HS-27A (cell line): ENCODE measurements at places on chromosomes 2 and 18.

DNA sequence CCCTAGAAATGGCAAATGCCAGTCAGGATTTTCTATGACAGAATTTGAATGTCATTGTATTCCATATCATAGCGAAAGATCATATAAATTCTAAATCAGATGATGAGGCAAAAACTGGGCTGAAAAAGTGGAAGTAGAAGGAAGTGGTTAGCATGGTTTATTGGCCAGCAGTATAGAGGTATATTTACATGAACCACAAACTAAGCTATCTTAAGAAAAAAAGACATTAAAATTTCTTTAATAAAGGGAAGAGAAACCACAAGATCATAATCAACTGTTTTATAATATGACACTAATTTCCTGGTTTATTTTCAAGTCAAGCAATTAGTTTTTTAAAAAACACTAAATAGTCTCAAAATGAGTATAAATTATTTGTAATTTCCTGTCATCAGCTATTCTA is 123.2 kb upstream of the LRP1B start:
- DNase-seq, result no peak

- no peak for DNase-seq
Measured at GRCh38 chr2:37670378-37671008, 949 bp downstream of the CDC42EP3 start.

DNA sequence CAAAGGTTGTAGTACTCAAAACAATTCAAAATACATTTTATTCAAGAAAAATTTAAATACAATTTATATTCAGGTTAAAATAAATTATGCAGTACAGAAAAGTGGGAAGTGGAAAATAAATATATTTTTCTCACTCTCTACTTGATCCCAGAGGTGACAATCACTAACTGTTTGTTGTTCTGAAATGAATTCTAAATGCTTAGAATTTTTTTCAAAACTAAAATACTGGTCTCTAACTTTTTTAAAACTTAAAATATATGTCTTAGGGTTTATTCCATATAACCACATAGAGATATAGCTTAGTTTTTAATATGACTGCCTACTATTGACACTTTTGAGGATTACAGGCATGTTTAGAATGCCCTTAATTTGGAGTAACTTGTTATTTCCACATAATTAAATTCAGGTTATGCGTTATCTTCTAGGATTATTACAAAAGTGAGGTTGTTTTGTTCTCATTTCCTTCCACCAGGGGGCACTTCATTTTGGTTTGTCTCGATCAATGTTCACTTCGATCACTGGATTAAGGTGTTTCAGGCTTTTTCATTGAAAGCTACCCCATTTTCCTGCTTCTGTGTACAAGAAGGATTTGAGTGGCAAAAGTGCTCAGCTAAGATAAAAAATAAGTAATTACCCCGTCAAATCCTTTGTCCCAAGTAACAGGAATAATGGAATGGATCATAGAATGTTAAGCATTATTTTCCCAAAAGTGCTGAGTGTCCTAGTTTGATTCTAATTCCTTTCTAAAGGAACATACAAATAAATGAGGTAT is 27.1 kb upstream of the TFPI start:
- DNase-seq, result no peak

DNA sequence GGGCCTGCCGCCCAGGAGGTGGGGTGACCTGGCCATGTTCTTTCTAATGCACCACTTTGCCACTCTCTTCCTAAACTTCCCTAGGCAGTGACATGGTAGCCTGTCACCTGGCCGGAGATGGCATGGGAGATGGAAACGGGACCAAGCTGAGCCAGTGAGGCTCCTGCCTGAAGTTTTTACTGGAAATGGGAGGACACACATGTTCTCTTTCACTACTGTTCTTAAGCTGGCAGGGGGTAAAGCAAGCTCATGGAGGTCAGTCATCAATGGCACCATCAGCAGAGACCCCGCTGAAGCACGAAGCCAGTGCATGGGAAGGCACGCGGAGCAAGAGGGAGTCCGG is 50.7 kb downstream of the ATIC start:
- DNase-seq, result no peak

DNA sequence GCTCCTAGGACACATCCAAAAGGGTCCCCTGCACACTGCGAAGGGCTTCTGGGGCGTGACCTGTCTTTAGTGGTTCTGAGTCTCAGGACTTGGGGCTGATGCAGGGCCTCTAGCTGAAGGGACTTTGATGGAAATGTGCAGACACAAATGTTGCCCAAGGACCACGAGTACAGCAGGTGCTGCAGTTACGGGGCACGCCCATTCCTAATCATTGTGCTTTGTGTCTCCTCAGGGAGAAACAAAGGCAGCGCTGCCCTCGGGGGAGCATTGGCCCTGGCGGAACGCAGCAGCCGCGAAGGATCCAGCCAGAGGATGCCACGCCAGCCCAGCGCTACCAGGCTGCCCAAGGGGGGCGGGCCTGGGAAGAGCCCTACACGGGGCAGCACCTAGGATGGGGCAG is 8.0 kb downstream of the TUBA3E start:
- no peak for DNase-seq

DNA sequence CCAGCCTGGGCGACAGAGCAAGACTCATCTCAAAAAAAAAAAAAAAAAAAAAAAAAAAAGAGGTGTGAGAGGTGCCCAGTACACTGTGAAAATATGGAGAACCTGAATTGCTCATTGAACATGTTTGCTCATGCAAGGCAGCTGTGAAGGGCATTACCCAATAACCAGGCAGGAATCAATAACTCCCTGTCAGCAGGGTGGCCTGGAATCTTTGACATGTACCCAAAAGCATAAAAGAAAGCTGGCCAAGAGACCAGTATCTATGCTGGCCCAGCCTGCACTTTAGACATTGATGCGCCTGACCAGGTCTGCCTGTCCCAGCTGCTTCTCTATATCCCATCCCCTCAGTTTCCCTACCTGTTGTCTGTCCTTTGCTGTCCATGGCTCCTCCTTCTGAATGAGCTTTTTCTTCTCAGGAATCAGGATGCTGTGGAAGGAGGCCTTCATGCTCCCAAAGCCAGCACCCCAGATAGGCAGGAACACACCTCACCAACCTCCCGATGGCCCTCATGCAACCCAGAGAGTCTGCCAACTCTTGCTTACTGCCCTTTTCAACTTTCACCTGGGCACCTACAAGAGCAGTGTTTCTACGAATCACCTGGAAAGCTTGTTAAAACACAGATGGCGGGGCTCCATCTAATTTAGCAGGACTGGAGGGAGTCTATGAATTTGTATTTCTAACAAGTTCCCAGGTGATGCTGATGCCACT is 83.4 kb upstream of the PPP1CB start:
- no peak for DNase-seq

DNA sequence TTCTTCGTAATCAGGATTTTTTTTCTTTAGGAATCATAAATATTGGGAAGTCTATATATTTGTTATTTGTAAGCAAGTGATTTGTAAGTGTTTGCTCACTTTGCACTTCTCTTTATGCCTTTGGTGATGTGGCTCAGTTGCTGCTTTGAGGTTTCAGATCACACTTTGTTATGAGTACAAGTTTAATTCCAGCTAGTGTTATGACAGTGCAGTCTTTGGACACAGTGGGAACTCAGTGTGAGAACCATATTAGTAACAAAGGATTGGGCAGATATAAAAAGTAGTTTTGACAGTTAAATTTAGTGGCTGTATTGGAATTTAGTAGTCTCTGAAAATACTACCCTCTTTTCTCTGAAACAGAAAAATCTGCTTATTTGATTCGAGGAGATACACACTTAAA is 67.7 kb downstream of the ABI2 start:
- DNase-seq, result no peak

DNA sequence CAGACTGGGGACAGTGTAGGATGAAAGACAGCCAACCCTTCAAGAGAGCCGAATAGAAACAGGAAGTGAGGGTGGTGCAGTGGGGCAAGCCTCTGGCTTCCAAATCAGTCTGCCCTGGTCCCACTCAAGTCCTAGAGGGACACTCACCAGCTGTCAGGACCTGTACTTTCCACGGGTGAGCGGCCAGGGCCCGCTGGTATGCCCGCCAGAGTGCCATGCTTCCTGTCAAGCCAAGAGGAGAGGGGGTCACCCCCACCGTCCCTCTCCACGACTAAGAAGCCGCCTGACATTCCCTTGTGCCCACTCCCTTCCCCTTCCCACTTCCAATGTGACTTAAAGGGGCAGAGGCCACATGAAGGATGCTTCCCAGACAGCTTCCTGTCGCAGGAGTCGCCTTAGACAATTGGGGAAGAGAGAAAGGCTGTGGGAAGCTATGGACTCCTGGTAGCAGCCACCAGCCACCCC is 564 bp downstream of the MPV17 start:
- no peak for DNase-seq

DNA sequence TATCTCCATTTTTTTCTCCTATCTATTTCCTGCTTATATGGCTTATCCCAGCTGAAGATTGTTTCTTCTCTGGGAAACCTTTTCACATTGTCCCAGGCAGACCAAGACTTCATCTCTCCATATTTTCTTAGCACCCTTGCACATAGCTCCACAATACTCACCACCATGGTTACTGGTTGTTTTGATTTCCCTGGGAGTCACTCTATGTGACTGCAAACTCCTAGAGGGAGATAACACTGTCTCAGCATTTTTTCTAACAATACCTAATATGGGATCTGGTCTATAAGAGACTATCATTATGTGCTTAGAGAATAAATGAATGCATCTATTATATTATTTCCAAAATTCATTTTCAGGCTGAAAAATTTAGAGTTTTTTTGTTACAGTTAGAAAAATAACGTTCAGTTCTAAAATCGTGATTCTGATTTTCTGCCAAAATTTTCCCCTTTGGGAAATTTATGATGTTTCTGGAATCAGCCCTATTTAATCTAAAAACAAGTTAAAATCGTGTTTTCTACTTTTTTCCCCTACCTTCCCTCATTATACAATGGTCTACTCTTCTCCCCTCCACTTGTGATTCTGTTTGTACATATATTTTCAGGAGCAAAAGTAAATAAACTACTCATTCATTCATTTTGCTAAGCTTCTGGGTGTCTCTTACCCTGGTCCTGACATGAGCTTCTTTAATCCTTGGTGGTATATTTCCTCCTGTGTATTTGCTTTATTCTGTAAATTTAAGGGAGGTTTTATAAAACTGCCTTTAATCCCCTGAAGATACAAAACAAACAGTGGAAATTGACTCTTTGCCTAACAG is 95.4 kb downstream of the HNMT start:
- DNase-seq, result no peak

GRCh38 chr18:79871026-79871390 is 73.3 kb downstream of the KCNG2 start:
- no peak for DNase-seq

DNA sequence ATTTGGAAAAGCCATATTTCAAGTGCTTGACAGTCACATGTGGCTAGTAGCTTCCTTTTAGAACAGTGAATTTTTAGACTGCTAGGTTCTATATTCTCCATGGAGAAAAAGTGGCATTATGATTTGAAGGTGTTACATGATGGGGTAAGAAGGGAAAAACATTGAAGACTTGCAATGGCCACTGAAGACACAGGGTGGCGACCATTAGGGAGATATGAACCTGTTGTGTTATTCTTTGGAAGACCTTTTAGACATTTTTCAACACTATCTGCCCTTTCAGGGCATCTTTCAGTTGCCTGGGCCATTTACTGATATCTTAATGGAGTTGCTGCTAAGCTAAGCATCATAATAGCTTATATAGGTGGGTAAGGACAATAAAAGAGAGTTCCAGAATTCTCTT is 1387.2 kb downstream of the SUCLG1 start:
- DNase-seq, result no peak

DNA sequence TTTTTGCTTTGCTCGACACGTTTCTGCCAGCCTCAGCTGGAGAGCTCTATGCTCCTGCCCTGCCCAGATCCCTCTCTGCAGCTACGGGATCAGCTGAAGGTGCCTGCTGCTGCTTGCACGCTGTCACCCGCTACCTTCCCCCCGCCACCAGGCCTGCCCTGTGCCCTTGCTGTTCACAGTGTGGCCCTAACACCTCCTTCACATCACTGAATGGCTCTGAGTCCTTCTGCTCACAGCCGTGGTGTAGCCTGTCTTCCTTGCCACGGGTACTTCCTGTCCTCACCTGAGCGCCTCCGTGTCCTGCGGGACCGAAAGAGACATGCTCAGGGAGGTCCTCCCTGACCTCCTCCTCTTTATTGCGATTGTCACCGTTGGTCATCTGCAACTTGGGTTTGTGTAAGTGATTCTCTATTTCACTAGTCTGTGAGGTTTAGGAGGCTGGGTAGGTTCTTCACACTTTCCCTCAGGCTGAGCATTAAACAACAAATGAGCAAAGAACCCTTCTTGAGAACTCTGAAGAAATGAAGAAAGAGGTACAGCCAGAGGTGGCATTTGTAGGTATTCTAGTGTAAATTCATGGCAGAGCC is 127.5 kb downstream of the NCK2 start:
- no peak for DNase-seq

DNA sequence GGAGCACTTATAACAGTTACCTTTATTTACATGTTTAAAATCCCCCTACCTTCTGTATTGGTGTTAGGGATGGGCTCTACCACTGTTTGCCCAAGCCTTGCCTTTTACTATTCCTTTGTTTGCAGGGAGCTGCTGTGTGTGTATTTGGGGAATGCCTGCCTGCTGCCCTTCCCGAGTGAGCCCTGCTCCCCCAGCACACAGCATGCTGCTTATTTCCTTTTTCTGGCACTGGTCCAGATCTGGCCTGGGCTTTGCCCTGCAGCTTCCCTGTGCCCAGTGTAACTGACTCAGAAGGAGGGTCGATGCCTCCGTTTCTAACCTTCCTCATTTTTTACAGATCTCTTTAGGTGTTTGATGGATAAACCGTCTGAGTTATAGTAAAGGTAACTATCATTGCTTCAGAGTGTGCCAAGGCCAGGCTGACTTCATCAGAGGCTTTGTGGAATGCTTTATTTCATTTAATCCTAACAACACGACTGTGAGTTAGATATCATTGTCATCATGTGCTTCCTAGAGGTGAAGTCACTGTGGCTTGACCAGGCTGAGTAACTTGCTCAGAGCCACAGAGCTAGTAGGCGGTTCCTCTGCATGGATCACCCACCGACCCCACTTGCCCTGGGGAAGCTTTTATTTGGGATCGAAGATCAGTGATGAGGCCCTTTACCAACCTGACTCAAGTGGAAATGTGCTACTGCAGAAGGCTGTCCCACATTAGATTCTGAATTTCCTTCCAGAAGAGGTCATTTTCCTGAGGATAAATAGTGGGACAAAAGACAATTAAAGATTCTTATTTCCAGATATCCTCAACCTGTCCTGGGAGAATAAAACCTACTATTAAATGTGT is 238.8 kb downstream of the ZNF407 start:
- DNase-seq, result no peak

DNA sequence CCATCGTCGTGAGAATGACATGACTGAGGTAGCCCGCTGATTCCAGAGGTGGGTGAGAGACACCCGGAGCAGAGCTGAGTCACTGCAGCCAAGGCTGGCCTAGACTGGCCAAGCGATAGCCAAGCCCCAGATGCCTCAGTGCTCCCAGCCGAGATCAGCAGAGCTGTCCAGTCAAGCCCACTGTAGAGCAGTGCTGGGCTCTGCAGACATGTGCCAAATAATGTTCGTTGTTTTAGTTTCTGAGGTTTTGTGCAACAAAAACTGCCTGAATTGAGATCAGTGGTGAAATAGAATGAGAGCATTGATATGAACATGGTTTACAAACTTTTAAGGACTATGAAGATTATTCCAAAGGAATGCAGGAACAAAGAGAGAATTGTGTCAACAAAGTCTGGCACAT is 42.1 kb downstream of the INSIG2 start:
- no peak for DNase-seq

- no peak for DNase-seq
Measured at GRCh38 chr2:146496248-146496647, 1348.6 kb upstream of the ACVR2A start.

- no peak for DNase-seq
Measured at GRCh38 chr18:44857081-44857480, 176.4 kb downstream of the SETBP1 start.
